Fibroblast of skin of scalp (primary cell): ENCODE measurements at places on chromosomes 4 and X.

GRCh38 chrX:121122332-121122731 is 74.9 kb downstream of the GLUD2 start:
- DNase-seq = no peak

- DNase-seq = peak; percentile 49
These were observed 1157.5 kb upstream of the PABPC4L start for GRCh38 chr4:135359128-135359527.

DNA sequence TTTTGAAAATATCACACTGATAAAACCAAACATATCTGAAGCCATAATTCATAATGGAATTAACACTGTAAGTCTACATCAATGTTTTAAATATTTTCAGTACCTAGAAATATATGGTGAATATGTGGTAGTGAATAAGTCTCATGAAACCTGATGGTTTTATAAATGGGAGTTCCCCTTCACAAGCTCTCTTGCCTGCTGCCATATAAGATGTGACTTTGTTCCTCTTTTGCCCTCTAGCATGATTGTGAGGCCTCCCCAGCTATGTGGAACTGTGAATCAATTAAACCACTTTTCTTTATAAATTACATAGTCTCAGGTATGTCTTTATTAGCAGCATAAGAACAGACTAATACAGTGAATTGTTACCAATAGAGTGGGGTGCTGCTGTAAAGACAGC is 536.8 kb upstream of the GALNT7 start:
- no peak for DNase-seq

- no peak for DNase-seq
These were observed 9.7 kb downstream of the SOD3 start for GRCh38 chr4:24805067-24805466.

GRCh38 chr4:166991006-166991561 is 243.2 kb downstream of the SPOCK3 start:
- DNase-seq = no peak

GRCh38 chr4:15774020-15774420 is 4.1 kb upstream of the CD38 start:
- no peak for DNase-seq

DNA sequence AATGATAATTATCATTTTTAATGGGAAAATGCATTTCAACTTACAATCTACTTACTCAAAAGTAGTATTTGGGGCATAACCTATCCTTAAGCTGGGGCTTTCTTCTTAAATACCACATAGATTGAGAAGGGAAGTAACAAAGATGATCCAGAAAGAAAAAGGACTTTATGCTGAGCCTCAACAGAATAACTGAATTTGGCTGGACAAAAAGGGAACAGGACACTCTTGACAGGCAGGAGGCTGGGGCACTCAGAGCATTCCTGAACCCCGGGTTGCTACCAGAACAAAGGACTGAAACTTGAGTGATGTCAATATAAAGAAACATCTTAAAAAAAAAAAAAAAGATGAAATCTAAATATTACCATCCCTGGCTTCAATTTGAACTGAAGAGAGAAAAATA is 23.9 kb downstream of the RELL1 start:
- no peak for DNase-seq

GRCh38 chrX:67436867-67437266 is 107.0 kb upstream of the AR start:
- DNase-seq = no peak

DNA sequence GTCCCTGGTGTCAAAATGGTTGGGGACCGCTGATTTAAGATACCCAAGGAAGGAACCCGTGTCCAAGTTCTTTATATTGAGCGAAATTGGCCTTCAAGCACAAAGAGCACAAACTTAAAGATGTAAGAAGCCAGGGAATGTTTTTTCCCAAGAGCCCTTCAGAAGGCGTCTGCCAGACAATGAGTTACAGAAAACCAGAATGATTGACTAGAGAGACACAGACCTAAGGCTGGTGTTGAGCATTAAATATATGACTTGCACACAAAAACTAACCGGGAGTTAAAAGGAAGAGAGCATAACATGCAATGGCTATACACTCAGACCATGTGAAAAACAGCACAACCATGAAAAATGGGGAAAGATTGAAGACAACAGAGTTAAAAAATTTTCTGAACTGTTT is 157.5 kb upstream of the FAM9B start:
- no peak for DNase-seq

- no peak for DNase-seq
These were observed 22.0 kb downstream of the C4orf54 start for GRCh38 chr4:99635601-99636000.

GRCh38 chr4:67744561-67745283 is 9.5 kb downstream of the GNRHR start:
- peak; percentile 37 for DNase-seq

- no peak for DNase-seq
These were observed 11.9 kb upstream of the UGDH start for GRCh38 chr4:39539089-39539611.

- DNase-seq = peak; percentile 51
These were observed 27.2 kb downstream of the BST1 start for GRCh38 chr4:15729910-15730533.

DNA sequence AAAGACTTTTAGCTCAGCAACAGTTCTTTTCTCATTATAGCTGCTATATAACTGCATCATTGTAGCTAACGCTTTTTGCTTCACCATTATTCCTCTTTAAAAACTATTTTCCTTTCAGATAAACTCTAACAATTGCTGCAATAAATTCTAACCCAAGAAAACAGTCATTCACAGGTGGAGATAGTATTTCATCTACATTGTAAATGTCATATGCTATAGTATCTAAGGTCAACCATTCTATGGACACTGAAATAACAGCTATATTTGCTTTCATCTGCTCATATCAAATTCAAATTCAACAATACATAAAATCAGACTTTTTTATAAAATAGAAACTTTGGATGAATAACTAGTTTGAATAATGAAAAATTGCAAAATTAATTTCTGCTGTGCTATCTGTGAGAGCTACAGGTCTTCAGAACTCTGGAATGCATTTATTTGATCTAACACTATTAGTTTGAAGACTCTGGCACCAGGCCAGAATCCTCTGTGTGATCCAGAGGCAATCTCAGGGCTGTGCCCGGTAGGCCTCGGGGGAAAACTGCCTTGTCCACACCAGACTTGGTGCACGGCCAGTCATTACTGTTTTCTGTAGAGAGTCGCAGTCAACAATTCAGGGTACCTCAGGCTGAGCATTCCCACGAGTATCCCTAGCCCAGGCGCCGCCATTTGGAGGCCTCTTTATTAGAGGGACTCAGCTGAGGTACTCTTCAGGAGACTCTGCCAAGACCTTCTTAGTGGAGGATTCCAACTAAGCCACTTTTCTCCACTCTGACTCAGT is 332.4 kb downstream of the SLC7A11 start:
- no peak for DNase-seq

DNA sequence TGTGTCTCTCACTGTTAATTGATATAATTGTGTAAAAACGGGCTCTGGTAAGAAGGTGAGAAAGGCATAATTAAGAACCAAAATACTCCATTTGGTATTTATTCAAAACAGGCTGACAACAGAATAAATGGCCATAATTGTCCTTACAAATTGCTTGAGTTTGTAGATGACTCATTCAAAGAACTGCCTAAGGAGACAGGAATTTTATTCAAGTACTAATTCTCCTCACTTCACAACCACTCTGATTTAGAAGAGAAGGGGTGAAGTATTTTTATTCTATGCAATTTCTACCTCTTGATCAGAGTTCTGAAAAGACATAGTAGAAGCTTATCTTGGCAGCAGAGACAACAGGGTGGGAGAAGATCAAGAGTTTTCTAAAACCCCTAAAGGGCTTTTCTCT is 43.1 kb downstream of the ATP11C start:
- DNase-seq = peak; percentile 37

- DNase-seq = no peak
These were observed 898.2 kb upstream of the AGA start for GRCh38 chr4:178340468-178340867.

DNA sequence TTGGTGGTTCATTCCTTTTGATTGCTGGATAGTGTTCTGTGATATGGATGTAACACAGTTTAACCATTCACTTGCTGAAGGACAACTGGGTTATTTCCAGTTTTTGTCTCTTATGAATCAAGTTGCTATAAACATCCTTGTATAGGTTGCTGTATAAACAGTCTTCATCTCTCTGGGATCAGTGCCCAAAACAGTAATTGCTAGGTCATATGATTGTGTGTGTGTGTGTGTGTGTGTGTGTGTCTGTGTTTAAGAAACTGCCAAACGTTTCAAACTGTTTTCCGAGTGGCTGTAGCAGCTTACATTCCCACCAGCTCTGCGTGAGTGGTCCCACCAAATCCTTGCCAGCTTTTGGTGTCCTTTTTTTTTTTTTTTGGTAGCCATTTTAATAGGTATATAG is 60.4 kb downstream of the F11 start:
- no peak for DNase-seq

DNA sequence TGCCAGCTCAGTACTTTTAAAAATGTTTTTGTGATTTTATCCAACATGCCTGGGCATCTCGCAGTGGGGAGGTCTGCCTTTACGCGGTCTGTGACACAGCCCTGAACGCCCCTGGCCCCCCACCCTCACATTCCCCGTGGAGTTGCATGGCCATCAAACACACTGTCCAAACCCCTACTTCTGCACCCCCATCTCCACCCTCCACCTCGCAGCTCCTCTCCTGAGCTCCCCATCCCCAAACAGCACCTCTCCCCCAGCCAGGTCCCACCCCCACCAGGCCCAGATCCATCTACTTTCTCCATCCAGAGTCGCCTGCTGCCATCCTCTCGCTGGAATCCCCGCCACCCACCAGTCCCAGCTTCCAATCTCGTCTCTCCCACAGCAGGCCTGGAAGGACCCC is 9.5 kb downstream of the ZFYVE28 start:
- DNase-seq = no peak

DNA sequence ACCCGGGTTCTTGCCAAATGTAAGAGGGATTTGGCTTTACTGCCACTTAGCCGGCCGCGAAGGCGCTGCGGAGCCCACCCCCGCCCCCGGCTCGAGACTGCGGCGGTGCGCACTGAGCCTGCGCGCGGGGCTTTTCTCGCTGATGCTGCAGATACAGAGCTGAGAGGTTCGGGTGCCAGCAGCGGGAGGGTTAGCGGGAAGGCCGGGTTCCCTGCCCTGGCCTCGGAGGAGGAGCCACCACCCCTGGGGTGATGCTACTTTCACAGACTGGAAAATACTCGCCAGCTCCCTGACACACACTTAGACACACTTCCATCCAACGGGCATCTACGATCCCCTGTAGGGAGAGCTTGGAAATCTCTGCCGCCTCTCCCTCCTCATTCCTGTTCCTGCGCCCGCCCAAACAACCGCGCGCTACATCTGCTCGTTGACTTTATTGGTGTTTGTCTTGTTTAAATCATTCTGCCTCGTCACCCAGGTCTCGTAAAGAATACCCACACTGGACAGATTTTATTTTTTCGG is 2.1 kb upstream of the PCDH7 start:
- DNase-seq = peak; percentile 35

DNA sequence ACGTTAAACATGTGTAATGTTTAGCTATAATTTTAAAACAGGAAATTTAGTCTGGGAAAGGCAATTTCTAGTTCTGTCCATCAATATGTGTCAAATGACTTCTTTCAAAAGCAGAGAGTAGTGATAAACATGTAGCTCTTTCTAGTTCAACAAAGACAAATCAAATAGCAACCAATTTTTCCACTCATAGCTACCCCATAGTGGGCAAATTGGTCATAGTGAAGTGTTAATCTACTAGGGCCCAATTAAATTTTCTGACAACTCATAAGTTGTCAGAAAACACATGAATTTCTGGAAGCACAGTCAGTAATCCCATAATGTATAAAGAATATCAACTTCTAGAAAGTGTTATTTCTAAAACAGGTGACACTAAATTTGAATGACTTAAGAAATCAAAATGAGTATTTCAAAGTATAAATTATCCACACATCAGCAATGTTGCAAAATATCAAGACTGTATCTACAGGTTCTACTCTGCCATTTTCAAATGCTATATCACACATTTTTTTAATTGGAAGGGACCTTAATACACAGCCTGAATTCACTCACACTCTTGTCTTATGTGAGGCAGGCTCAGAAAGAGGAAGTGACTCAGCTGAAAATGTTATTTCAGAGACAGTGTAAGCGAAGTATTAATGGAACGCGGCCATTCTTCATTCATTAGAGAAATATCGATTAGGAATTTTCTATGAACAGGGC is 7.7 kb downstream of the OCIAD2 start:
- DNase-seq = peak; percentile 22

- no peak for DNase-seq
These were observed 18.9 kb downstream of the RASL11B start for GRCh38 chr4:52880994-52881393.

DNA sequence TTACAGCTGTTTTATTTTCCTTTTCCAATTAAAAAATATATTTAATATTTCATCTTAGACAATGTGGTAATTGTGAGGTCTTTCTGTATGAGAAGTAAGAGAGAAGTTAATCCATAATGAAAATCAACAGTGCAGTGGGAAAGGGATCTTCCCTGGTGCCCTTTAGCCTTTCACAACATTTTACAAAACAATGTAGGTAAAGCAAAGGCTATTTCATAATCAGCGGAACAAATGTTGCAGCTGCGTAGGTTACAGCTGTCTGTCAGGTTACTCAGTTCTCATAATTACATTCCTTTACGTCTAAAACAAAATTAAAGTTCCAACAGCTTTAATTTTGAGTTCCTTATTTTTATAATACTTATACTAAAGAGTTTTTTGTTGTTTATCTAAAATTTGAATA is 22.8 kb upstream of the VCX3A start:
- DNase-seq = no peak

- DNase-seq = no peak
These were observed 4.8 kb downstream of the MND1 start for GRCh38 chr4:153349206-153349805.

- DNase-seq = no peak
These were observed 70.3 kb downstream of the APBB2 start for GRCh38 chr4:41144040-41144379.

- DNase-seq = peak; percentile 88
These were observed 303.3 kb downstream of the FRMPD4 start for GRCh38 chrX:12441381-12442128.

- no peak for DNase-seq
These were observed 87.4 kb upstream of the KCTD8 start for GRCh38 chr4:44535981-44536380.

GRCh38 chrX:68461093-68461492 is 27.8 kb upstream of the OPHN1 start:
- DNase-seq = no peak

GRCh38 chr4:118557298-118557851 is 127.8 kb upstream of the METTL14 start:
- peak; percentile 76 for DNase-seq

DNA sequence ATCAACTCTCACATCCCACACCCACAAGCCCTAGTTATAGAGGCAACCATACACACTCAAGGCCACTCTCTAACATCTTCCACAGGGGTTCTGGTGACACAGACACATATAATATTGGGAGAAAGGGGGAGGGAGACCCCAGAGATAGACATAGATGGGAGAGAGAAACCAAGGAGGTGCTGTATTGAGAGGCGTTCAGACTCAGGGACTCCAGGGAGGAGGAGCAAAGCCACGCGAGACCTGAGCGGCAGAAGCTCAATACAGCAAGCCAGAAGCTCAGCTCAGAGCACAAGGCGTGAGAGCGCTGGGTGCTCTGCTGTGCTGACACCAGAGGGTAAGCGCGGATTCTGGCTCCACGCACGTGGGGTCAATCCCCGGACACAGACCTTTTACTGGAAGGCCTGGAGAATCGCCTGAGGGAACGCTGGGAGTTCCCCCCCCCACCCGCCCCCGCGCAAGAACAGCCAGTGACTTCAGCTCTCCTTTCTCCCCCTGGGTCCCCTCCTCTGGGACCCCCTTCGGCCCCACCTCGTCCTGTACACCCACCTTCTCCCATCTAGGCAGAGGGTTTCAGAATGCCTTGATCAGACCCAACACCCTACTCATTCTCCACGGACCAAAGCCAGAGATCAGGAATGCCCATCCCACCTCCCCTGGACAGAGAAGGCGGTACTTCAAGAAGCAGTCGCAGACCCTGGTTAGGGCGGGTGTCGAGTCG is 8.7 kb downstream of the MSX1 start:
- no peak for DNase-seq
